ENCODE measurements at places on chromosomes 11 and 22.

DNA sequence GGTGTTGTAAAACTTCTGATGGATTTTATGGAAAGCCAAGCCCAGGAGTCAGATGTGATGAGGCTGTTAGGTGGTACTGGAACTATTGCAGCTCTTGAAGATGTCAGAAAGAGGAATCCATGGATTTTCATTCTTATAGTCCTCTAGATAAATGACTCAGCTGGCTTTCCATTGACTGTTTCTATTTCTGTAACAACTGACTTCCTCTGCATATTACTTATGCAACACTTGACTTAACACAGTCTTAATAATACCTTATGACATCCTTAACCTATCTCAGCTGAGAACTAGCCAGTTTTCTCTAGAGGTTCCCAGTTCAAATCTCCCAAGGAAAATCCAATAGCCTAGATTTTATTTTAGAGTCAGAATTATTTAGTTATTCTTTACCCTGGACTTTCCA lies 263.8 kb downstream of the LUZP2 start:
- DNase-seq: no peak

DNA sequence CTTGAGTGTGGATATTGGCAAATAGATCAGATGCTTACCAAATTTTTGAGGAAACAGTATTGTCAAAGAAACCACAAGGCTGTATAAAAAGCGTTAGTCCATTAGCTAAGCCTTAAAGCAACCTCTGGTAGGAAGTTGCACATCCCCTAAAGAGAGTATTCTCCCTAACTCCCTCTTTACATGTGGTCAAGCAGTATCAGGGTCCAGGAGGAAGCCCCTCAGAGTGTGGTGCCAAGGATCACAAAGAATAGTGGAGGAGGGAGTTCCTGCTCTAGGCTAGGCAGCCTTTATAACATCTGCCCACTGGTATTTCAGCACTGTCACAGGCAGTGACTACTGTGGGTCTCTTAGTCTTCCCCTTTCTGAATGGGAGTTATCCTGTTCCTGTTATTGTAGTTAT lies 18.8 kb upstream of the AMPD3 start:
- DNase-seq: no peak

GRCh38 chr11:32829680-32830412 lies at the start of gene PRRG4:
Gene PRRG4, plus strand, starts transcription at chr11:32829927. Its CDS starts 603 bp downstream, at chr11:32830530.
- peak; percentile 55 for DNase-seq

- DNase-seq: peak; percentile 37
Observed at GRCh38 chr11:795634-796564, 2.2 kb downstream of the SLC25A22 start.

DNA sequence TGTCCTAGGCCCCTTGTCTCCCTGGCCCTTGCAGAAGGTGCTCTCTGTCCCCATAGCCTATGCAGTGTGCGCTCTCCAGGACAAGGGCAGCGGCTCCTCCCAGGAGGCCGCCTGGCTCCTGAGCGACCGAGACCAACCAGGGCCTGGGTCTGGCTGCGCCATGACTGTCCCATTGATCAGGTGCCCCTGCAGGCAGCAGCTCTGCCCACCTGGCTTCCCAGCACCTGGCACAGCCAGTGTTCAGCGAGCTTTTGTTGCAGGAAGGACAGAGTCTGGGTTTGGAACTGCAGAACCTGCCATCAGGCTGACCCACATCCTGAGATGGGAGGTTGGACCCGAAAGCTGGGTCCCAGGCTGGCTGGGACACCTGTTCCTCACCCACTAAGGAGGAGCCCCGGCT lies 1001.1 kb downstream of the BRD1 start:
- DNase-seq: no peak

DNA sequence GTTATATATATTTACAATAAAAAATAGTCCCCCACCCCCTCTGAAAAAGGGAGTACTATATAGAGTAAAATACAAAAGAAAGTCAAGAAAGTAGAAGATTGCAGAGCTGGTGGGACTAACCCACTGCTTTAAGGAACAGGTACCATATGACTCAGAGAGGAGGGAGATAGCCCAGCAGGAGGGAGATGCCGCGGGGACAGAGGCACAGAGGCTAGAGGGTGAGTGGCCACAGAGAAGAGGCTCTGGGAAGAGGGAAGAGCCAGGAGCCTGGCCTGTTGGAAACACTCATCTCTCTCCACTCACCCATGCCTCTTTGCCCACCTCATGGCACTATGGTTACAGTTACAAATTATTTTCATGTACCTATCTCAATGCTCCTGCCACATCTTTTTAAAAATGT lies 53.6 kb upstream of the LYVE1 start:
- DNase-seq: no peak

DNA sequence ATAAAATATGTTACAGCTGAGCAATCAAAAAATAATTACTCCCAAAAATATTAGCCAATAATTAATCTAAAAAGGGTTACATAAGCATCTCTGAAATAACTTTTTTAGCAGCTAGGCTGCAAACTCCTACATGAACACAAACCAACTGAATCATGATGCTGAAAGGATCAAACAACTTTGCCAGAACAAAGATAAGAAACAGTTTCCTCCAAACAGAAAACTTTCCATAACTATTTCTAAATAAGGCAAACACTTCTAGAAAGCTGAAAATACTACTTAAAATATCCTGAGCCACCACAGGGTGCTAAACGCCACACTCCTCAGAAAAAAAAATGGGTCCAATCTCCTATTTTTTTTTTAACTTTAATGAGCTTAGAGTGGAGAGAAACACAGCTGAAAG lies 68.6 kb upstream of the ARHGAP32 start:
- no peak for DNase-seq

GRCh38 chr11:7844521-7844920 lies 47.8 kb upstream of the OR5P2 start:
- no peak for DNase-seq

GRCh38 chr11:65952052-65952521 lies 6.8 kb downstream of the TSGA10IP start:
- no peak for DNase-seq

DNA sequence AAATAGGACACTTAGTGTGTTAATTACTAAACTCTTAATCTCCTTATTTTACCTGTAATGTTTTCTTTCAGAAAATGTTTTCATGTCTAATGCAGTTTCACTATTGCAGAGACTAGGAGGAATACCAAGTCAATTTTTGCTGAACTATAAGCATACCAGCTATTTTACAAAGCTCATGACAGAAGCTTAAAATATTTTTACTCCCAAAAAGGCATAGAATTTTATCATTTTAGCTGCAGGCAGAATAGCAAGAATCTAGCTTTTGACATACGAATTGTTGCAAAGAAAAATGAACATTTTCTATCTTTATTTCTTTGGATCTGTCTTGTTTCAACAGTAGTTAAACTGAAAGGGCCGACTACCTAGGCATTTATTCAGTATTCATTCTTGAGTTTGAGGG lies 366.9 kb downstream of the FAT3 start:
- DNase-seq: no peak

DNA sequence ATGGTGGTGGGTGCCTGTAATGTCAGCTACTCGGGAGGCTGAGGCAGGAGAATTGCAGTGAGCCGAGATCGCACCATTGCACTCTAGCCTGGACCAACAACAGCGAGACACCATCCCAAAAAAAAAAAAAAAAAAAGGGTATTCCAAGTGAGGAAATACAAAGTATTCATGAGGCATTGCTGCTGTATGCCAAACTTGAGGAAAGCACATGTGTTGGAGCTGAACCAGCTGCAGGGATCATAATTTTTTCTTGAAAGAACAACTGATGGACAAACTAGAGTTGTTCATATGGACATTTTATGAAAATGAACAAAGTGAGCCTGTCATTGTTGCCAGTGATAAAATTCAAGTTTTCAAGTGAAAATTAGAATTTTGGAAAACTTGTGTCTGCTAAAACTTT lies 15.8 kb downstream of the MARK2 start:
- DNase-seq: no peak

DNA sequence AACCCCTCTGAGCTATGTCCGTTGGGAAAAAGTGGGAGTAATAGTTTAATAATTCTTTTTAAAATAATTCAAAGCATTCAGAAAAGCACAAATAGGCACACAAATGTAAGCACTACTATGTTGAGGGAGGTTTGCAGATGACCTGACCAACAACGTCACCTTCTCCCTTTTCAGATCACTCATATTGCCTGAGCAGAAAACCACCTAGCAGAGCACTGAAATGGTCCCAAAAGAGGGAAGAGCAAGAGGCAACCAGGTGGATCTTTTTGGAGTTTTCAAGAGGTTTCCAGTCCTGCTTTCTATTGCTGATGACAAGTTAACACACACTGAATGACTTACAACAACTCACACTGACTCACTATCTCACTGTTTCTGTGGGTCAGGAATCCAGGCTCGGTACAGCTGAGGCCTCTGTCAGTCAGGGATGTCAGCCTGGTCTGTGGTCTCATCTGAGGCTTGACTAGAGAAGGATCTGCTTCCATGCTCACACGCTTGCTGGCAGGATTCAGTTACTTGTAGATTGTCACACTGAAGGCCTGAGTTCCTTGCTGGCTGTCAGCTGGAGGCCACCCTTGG lies 4.3 kb upstream of the PGA3 start:
- DNase-seq: no peak

DNA sequence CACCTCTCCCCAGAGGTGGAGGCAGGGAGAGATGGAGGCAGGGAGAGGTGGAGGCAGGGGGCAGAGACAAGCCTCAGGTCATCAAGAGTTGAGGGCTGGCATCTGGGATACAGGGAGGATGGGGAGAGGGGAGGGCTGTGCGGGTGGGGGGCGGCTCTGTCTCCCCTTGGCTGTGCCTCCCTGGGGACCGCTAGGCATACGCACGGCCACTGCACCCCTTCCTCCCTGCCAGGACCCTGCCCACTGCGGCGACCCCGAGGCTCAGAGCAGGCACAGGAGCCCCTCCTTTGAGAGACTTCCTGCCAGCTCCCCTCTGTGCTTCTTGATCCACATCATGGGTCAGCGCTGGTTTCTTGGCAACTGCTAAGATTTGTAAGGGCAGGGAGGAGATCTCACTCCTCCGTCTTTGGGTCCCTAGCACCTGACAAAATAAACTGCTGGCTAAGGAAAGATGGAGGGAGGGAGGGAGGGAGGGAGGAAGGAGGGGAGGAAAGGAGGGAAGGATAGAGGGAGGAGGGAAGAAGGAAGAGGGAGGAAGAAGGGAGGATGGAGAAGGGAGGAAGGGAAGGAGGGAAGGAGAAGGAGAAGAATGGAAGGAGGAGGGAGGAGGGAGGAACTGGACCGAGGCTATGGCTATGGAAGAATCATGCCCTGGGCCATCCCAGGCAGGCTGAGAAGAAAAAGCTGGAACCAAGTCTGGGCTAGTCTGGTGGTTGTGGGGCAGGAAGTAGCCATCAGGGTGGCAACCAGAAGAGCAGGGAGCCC lies 18.5 kb downstream of the PRR33 start:
- DNase-seq: no peak

GRCh38 chr11:3969613-3970012 lies 114.1 kb downstream of the STIM1 start:
- no peak for DNase-seq

- no peak for DNase-seq
Observed at GRCh38 chr11:129790106-129790505, 25.5 kb upstream of the TMEM45B start.

GRCh38 chr11:3347127-3347526 lies 31.8 kb downstream of the ZNF195 start:
- DNase-seq: no peak

DNA sequence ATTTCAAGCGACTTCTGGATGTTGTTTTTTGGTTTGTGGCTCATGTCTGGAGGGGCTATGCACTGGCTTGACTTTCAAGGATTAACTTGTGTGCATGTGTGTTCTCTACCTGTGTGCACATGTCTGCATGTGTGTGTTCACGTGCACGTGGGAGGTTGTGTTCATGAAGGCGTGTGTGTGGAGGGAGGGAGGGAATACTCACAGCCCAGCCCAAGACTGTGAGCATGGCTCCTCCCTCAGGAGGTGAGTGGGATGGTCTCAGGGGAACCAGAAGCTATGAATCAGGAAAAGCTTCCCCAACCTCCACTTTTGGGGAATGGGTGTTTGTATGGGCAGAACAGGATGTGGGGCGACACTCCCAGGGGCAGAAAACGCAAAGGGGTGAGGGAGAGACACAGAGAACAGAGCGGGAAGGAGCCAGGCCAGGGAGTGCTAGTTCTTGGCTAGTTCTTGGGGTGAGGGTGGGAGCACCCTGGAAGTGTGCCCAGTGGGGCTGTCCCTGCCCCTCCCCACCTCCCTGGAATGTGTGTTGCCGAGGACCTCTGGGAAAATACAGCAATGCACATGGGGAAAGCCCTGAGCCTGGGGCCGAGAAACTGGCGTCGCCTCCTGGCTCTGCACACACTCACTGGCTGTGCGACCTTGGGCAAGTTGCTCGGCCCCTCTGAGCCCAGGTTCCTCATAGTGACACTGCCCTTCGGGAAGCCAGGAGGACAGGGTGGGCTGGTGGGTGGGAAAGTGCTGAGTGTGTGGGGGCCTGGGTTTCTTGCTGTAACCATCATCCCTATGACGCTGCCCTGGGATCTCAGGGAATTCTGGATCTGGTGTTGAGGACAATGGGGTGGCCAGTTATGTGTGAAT lies 16.9 kb upstream of the ALX4 start:
- no peak for DNase-seq

DNA sequence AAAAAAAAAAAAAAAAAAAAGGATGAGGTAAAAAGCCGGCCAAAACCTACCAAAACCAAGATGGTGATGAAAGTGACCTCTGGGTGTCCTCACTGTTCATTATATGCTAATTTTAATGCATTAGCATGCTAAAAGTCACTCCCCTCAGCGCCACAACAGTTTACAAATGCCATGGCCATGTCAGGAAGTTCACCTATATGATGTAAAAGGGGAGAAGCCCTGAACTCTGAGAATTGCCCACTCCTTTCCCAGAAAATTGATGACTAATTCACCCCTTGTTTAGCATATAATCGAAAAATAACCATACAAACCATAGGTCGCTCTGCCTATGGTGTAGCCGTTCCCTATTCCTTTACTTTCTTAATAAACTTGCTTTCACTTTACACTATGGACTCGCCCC lies 11.1 kb downstream of the C11orf96 start:
- DNase-seq: no peak

GRCh38 chr11:44748606-44749005 lies 21.8 kb downstream of the TSPAN18 start:
- no peak for DNase-seq

All from NCI-H1105 treated with DMSO at 0.1 percent for 48 hours (cell line).